ENCODE measurements at places on chromosomes 2 and 18. TPM values are rescaled to one million over a fixed set of nuclear protein-coding genes. Genes with fewer than 3 reads are reported as not detected.

GKN2 gene
- total RNA-seq: not detected

CRYGC gene
- total RNA-seq: not detected

HAT1 gene
- total RNA-seq: 26.9 TPM

SLC8A1 gene
- 0.12 TPM for total RNA-seq

LIPG gene
- total RNA-seq: not detected

LIMS4 gene
- total RNA-seq: 0.47 TPM

OLA1 gene
- total RNA-seq: 47.7 TPM

SPP2 gene
- not detected for total RNA-seq

MEP1B gene
- total RNA-seq: not detected

TNFAIP6 gene
- not detected for total RNA-seq

LMAN1 gene
- total RNA-seq: 48.8 TPM

EVA1A gene
- not detected for total RNA-seq

SCN9A gene
- total RNA-seq: not detected

DSC2 gene
- total RNA-seq: not detected

TIA1 gene
- total RNA-seq: 214 TPM

USP14 gene
- total RNA-seq: 39.9 TPM

LRRC30 gene
- total RNA-seq: not detected

TMEM17 gene
- not detected for total RNA-seq

SESTD1 gene
- total RNA-seq: 66.1 TPM

UGT1A4 gene
- total RNA-seq: not detected

UGT1A6 gene
- total RNA-seq: not detected

UPP2 gene
- total RNA-seq: not detected

NT5DC4 gene
- total RNA-seq: 10.3 TPM

TSGA10 gene
- total RNA-seq: 36.9 TPM

EFHD1 gene
- not detected for total RNA-seq

SLC23A3 gene
- 16.6 TPM for total RNA-seq

TCF4 gene
- 353 TPM for total RNA-seq

CCDC148 gene
- not detected for total RNA-seq

TNS1 gene
- total RNA-seq: 0.86 TPM

DNAJC10 gene
- 117 TPM for total RNA-seq

All from B cell (primary cell).